CD4-positive, alpha-beta memory T cell (primary cell): ENCODE measurements at places on chromosomes 4 and X.

DNA sequence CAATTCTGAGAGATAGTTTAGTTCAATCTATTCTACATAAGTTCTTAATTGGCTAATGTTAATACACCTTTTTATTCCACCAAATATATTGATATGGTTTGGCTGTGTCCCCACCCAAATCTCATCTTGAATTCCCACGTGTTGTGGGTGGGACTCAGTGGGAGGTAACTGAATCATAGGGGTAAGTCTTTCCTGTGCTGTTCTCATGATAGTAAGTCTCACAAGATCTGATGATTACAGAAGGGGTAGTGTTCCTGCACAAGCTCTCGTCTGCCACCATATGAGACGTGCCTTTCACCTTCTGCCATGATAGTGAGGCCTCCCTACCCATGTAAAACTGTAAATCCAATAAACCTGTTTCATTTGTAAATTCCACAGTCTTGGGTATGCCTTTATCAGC, 11.3 kb downstream of the PPA2 start:
- DNase-seq, result no peak

DNA sequence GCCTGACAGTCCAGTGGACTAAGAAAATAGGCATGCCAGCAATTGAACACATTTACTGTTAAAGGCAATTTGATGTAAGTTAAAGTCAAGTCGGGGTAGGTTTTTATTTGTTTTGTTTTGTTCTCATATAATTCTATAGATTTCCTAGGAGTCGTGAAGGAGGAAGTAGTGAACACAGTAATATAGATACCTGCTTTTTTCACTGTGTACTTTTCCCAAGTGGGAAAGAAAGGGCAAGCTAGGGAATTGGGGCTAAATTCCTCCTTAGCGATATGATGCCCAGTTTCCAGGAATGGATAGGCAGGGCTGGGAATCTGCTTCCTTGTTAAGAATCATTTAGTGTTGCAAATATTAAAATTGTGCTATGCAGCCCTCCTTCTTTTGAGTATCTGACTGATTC, 271.0 kb downstream of the ARHGAP24 start:
- no peak for DNase-seq

DNA sequence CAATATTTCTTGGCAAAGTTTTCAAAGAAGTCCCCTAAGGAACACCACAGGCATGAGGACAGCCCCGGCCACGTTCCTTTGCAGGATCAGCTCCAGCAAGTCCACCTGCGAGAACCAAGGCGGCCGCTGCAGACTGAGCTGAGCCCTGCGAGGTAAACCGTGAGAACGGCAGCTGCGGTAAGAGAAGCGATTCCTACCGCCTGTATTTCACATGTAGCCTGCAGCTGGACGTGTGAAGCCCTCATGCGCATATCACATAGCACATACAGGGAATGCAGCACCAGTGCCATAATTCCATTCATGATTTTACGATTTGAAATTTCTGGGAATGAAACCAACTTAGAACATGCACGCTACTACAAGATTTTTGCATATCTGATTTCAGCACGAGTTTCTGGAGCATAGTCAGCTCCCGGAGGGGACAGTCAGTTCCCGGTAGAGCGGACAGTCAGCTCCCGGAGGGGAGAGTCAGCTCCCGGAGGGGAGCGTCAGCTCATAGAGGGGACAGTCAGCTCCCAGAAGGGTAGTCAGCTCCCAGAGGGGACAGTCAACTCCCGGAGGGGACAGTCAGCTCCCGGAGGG, 41.7 kb downstream of the FGFRL1 start:
- DNase-seq, result no peak

DNA sequence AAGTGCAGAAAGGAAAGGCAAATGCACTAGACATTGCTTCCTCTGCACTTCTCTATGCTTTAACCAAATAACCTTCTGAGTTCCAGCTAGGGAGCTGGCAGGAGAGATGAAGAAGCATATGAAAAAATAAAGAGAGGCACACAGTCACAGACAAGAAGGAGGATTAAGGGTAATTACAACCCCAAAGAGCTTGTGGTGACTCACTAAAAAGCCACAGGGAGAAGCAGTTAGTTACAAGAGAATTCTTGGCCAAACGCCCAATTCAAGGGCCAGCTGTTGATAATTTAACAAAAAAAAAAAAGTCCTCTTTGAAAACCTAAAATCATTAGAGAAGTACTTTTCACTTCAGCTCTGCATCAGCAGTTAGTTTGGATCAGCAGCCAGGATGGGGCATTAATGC, 478.0 kb downstream of the KCNIP4 start:
- no peak for DNase-seq

DNA sequence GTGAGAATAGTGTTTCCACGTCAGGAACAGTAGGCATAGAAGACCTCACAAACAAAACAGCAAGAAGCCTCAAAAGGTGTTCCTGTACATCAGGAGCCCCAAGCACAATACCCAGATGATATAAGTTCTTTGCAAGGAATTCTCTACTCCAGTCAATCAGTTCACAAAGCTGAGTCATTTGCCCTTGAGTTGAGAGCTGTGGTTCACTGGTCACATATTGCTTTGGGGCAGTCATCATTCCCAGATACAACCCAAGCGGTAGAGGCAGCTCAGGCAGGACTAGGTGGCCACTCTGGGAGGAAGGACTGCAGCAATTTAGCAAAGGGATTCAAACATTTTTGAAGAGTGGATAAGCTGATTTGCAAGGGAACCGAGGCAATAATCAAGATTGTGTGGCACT, 551.5 kb upstream of the ZFP42 start:
- DNase-seq, result no peak

DNA sequence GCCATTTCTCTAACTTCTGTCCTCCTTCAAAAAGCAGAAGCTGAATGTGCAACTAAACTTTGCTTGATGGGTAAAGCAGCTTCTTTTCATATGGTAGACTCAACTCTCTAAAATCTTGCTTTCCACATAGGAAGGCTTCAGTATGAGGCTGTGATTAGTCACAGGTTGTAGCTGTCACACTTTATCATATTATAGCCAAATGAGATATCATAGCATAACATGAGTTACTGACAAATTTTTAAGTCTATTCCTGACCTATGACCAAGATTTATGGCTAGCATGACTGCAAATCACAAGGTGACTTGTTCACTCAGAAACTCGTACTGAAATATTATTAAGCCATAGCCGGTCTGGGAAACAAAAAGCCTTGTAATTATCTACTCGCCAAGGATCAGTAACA, 998.6 kb downstream of the RPA4 start:
- no peak for DNase-seq

- no peak for DNase-seq
Observed at GRCh38 chrX:31271615-31272471, 200.0 kb upstream of the FTHL17 start.

GRCh38 chr4:165177725-165178666, 29.4 kb upstream of the KLHL2 start:
- no peak for DNase-seq

- no peak for DNase-seq
Observed at GRCh38 chrX:30733852-30734660, 80.8 kb downstream of the GK start.
